ENCODE measurements at places on chromosomes 6 and 20. TPM values are rescaled to one million over a fixed set of nuclear protein-coding genes. Genes with fewer than 3 reads are reported as not detected.

The TSPO2 gene
- total RNA-seq: not detected

The FAM83C gene
- total RNA-seq: not detected

The RIPPLY2 gene
- not detected for total RNA-seq

The SRMS gene
- total RNA-seq: not detected

The VSTM2L gene
- 1.1 TPM for total RNA-seq

The PLEKHG1 gene
- 10.7 TPM for total RNA-seq

The PRICKLE4 gene
- 15.5 TPM for total RNA-seq

The KCNB1 gene
- not detected for total RNA-seq

The RNF39 gene
- not detected for total RNA-seq

The DDX43 gene
- not detected for total RNA-seq

The ECT2L gene
- not detected for total RNA-seq

The MOG gene
- total RNA-seq: not detected

The SLC16A10 gene
- 7.8 TPM for total RNA-seq

The ACTR5 gene
- total RNA-seq: 5.9 TPM

The CDH4 gene
- total RNA-seq: not detected

The FOXS1 gene
- total RNA-seq: 21.8 TPM

The SLC13A3 gene
- not detected for total RNA-seq

The UBD gene
- total RNA-seq: not detected

The FRMD1 gene
- total RNA-seq: not detected

The SLC17A1 gene
- total RNA-seq: not detected

The SEMG1 gene
- not detected for total RNA-seq

The C20orf141 gene
- not detected for total RNA-seq

The DNAH8 gene
- total RNA-seq: not detected

The CTSA gene
- total RNA-seq: 82.0 TPM

The FRK gene
- total RNA-seq: 8.4 TPM

The OTOR gene
- not detected for total RNA-seq

The GRM1 gene
- total RNA-seq: not detected

The COL9A1 gene
- 0.21 TPM for total RNA-seq

The POU3F2 gene
- not detected for total RNA-seq

The NUP153 gene
- total RNA-seq: 11.8 TPM

The DEFB129 gene
- not detected for total RNA-seq

The MTO1 gene
- 12.5 TPM for total RNA-seq

The SNAP25 gene
- 0.43 TPM for total RNA-seq

The OR2H2 gene
- total RNA-seq: not detected

The CRISP2 gene
- total RNA-seq: not detected

The GPX5 gene
- total RNA-seq: not detected

The PACRG gene
- not detected for total RNA-seq

The UST gene
- total RNA-seq: 27.0 TPM

The RBBP9 gene
- total RNA-seq: 6.8 TPM

The OPRM1 gene
- not detected for total RNA-seq

The DEFB126 gene
- total RNA-seq: not detected

The EEF1A2 gene
- total RNA-seq: 1.1 TPM

Measured in ascending aorta (tissue), 2 donors.